Stimulated activated CD4-positive, alpha-beta T cell treated with anti-CD3 and anti-CD28 coated beads, Interleukin-1b, Interleukin-23, amount 100 ng/mL, for 4 hours (primary cell): ENCODE measurements at places on chromosomes 5 and 9.

- no peak for DNase-seq
These were observed 50.8 kb downstream of the PBX3 start for GRCh38 chr9:125797930-125798329.

DNA sequence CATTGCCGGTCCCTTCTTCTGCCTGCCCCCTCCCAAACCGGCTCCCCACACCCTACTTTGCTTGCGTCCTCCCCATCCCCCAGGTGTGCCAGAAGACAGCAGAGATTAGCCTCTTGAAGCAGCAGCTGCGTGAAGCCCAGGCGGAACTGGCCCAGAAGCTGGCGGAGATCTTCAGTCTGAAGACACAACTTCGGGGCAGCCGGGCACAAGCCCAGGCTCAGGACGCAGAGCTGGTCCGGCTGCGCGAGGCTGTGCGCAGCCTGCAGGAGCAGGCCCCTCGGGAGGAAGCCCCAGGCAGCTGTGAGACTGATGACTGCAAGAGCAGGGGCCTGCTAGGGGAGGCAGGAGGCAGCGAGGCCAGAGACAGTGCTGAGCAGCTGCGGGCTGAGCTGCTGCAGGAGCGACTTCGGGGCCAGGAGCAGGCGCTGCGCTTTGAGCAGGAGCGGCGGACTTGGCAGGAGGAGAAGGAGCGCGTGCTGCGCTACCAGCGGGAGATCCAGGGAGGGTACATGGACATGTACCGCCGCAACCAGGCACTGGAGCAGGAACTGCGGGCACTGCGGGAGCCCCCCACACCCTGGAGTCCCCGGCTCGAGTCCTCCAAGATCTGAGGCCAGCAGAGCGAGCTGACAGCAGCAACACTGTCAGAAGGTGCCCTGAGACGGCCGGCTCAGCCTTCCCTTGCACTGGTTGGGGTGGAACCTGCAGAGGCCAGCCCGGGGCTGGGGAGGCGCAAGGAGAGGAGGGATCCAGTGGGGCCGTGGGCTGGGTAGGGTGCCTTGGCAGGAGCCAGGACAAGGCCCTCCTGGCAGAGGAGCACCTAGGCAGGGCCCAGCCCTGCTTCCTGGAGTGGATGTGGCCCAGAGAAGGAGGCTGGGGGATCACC is 8.3 kb downstream of the N4BP3 start:
- DNase-seq: no peak

GRCh38 chr9:89256225-89256624 is 54.8 kb upstream of the CKS2 start:
- no peak for DNase-seq

DNA sequence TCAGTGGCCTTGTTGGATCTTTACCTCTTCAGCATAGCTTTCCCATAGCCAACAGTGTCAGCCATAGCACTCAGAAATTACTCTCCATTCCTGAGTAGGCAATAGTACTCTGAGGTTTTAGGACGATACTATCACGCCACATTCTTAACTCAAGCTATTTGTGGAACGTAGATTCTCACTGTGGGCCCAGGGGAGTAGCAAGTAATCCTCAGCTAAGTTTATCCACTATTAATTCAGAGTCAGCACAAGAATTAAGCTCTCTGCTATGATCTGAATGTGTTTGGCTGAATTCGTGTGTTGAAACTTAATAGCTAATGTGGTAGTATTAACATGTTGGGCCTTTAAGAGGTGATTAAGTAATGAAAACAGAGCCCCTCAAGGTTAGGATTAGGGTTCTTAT is 858.8 kb upstream of the NUDT12 start:
- DNase-seq: no peak

- DNase-seq: no peak
These were observed 65.9 kb downstream of the ITGA1 start for GRCh38 chr5:52853650-52854049.

DNA sequence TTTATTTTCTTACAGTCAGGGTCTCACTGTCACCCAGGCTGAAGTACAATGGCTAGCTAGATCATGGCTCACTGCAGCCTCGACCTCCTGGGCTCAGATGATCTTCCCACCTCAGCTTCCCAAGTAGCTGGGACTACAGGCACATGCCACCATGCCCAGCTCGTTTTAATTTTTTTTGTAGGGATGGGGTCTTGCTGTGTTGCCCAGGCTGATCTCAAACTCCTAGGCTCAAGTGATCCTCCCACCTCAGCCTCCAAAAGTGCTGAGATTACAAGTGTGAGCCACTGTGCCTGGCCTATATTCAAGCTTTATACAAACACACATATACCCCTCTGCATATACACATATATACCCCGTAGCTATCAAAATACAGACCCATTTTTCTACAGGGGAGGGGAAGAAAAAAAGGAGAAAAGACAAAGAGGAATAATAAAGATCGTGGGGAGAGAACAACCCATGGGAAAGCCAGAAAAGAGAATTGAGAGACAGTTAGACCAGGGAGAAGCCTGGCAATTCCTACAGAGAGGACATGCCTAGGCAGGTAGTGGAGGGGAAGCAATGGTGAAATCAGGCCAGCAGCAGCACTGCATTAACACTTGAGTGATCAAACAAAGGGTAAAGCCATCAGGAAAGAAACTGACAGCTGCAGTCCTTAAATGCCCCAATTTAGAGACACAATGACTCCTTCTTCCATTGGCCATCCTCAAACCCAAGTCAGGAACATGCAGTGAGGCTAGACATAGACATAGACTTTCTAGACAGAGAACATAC is 102.7 kb downstream of the EFNA5 start:
- no peak for DNase-seq

DNA sequence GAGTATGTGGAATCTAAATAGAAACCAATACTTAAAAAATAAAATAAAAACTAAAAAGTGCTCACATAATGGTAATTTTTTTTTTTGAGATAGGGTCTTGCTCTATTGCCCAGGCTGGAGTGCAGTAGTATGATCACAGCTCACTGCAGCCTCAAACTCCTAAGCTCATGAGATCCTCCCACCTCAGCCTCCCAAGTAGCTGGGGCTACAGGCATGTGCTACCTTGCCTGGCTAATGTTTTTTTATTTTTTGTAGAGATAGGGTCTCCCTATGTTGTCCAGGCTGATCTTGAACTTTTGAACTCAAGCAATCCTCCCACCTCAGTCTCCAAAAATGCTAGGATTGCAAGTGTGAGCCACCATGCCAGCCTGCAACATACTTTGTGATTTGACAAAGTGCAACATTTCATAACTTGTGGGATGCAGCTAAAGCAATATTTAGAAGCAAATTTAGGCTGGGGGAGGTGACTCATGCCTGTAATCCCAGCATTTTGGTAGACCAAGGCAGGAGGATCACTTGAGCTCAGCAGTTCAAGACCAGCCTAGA is 18.4 kb downstream of the AP3B1 start:
- no peak for DNase-seq

GRCh38 chr9:107439991-107440456 is 49.5 kb downstream of the KLF4 start:
- no peak for DNase-seq

- DNase-seq: no peak
These were observed 585.8 kb downstream of the TLE4 start for GRCh38 chr9:80157561-80157983.

DNA sequence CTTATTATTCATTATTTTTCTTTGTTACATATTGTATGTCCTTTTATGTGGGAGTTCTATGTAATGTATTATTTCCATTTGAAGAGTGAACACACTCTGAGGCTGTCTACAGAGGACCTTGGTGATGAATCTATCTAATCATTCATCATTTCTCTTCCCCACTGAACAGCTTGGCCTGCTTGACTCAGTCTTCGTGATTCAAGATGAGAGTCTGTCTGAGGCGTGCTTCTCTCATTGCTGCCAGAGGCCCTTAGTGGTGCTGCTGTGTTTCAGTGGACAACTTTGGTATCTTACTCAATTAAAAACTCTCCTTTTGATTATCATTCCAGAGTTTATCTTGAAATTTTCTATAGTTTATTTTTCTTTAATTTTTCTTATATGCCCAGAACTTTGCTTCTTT is 318.1 kb upstream of the DAB2 start:
- DNase-seq: no peak

- no peak for DNase-seq
These were observed 1229.5 kb upstream of the CDH6 start for GRCh38 chr5:29963956-29964355.

GRCh38 chr5:134005417-134006061 is 764 bp upstream of the VDAC1 start:
- no peak for DNase-seq

GRCh38 chr9:93228030-93228429 is 44.1 kb downstream of the WNK2 start:
- DNase-seq: no peak

DNA sequence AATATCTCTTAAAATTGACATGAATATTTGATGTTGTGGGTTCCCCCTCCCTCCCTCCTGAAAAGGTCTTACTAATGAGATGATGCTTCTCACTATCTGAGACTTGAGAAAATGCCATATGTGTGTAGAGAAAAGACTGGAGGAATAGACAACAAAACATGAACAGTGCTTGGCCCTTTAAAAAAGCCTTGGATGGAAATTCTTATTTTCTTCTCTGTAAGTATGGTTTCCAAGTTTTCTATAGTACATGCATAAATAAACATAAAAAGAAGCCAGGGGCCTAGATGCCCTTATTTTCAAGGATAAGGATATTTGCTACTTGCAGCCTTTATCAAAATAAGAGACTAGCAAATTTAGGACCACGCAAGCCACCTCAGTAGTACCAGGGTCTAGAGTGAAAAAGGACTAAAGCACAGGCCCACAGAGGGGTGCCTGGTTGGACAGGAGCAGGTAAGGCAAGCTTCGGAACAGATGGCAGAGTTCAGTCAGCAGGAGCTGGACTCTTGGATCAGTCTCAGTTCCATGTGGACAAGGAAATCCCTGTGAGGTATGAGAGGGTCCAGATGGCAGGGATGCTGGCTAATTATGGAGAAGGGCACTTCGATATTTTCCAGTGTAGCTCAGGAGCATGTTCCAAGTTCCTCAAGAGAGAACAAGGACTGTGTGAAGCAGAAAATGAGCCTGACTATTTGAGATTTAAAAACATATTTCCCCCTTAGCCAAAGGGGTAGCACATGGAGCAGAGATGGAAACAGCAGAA is 4.6 kb upstream of the ANP32B start:
- no peak for DNase-seq

DNA sequence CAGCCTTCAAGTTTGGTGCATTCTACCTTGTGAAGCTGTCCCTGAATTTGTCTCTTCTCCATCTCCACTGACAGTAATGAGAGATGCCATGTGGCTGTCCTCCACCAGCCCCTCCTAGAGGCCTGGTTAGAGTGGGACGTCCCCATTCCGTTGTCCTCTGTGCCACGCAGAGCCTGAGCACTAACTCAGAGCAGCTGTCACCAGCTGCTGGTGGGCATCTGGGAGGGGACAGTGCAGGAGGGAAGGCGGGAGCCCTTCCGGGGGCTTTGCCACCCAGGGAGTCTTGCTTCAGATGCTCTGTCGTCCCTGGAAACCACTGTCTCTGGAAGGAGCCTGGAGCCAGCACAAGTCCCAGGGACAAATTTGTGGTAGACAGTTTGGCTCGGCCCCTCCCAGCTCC is 78.6 kb downstream of the PDZD2 start:
- no peak for DNase-seq

GRCh38 chr5:57611177-57611576 is 128.6 kb upstream of the ACTBL2 start:
- no peak for DNase-seq

GRCh38 chr9:32382565-32383320 is 1.7 kb upstream of the ACO1 start:
- no peak for DNase-seq

DNA sequence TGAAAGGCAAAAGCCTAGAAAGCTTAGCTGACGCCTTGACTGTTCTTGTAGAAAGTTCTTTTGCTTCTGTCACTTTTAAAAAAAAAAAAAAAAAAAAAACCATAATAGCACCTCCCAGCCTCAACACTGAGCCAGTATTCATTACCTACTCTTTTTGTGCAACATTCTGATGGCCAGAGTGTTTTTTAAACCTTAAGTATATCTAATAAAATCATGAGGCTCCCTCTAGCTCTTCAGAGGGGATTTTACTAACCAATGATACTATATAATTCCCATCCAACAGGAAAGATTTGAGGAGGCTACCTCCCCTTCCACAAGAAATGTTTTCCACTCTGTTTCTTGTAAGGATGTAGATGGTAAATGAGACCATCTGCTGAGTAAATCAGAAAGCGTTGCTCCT is 3.9 kb downstream of the BNC2 start:
- no peak for DNase-seq

GRCh38 chr9:98994172-98995058 is 50.7 kb downstream of the COL15A1 start:
- no peak for DNase-seq

GRCh38 chr9:132169672-132170392 is 8.0 kb downstream of the NTNG2 start:
- DNase-seq: peak; percentile 56

DNA sequence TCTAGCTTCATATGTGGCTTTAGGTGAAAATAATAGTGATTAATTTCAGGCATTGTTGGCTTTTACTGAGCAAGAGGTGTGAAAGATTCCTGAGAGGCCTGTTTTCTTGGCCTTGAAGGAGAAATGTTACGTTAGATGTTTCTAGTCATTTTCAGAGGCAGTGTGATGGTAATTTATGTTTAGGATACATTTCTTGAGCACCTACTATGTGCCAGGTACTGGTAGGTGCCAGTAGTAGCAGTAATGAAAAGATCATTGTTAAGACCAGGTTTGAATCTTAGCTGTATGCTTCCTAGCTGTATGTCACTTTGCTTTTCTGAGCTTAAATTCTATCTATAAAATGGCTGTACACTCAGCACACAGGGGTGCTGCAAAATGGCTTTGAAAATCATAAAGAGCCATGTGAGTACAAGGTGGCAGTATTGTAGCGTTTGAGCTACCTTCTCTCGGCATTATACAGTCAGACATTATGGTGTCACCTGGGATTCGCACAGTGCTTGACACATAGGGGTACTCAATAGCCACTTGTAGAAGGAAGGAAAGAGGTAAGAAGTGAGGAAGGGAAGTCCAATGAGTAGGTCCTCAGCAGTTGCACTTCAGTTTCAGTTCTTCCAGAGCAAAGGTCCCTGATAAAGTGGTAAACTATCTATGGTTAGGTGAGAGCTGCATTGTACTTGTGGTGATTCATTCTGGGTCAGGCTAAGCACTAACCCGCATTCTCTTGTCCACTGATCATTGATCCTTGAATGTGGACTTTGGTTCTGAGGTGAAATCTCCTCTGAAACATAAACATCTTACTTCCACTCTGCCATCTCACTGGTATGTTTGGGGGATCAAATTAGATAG is 166.5 kb upstream of the NR3C1 start:
- DNase-seq: no peak
